Activated T-cell treated with anti-CD3 and anti-CD28 coated beads, Interleukin-2, amount 50 U/mL, for 24 hours (primary cell): ENCODE measurements at places on chromosomes 4 and X.

DNA sequence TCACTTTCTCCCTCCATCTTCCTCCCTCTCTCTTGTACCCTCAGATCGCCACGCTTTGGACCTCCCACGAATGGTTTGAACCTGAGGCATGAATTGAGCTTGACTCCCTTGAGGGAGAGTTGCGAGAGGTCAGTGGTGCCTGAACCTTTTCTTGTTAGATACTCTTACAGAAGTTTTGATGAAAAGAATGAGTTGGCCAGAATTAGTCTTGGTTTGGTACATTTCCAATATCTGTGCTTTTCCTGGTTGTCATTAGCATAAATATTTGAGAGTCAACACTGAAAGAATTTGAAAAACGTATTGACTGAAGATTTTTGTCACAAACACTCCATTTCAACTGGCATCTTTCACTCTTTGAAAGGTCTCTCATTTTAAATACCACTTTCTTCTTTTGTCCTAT is 510.6 kb upstream of the DIPK2B start:
- H3K27me3 ChIP-seq: peaks cover 53% of the 10 kb centered on the region
- no peaks in the 10 kb centered on the region for H3K36me3 ChIP-seq
- H3K4me3 ChIP-seq: peak overlapping the region; percentile 16
- no peak for DNase-seq

DNA sequence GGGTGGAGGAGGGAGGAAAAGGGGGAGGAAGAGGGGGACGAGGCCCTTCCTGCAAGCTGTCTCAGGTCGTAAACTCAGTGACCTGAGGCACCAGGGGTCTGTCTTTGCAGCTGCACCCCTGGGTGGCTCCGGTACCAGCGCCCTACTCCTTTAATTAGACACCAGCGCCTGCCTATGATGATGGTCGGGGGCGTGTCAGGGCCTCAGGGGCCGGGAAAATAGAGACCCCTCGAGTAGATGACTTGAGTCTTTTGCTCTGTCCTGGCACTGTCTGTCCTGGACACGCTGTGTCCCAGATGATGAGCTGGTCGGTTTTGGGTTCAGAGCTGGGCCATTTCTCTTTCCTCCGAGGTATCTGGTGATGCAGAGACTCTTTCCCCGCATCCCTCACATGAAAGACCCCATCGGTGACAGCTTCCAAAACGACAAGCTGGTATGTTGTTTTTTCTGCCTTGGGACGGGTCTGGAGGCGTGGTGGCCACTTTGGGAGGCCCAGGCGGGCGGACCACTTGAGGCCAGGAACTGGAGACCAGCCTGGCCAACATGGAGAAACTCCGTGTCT is 11.2 kb downstream of the SLC25A6 start:
- H3K27me3 ChIP-seq: no peaks in the 10 kb centered on the region
- peaks cover 3% of the 10 kb centered on the region for H3K4me1 ChIP-seq
- peaks cover 36% of the 10 kb centered on the region for H3K36me3 ChIP-seq
- peak overlapping the region; percentile 61 for H3K27ac ChIP-seq

- H3K4me3 ChIP-seq: no peak overlapping the region
- DNase-seq: no peak
- no peaks in the 10 kb centered on the region for H3K36me3 ChIP-seq
- H3K27ac ChIP-seq: no peak overlapping the region
- peaks cover 10% of the 10 kb centered on the region for H3K27me3 ChIP-seq
- H3K4me1 ChIP-seq: no peaks in the 10 kb centered on the region
Measured at GRCh38 chr4:182704077-182704476, 213.1 kb downstream of the DCTD start.

- H3K27ac ChIP-seq: peak overlapping the region; percentile 99
- peaks cover 31% of the 10 kb centered on the region for H3K36me3 ChIP-seq
- H3K27me3 ChIP-seq: no peaks in the 10 kb centered on the region
- no peak for DNase-seq
- peaks cover 49% of the 10 kb centered on the region for H3K4me1 ChIP-seq
Measured at GRCh38 chr4:105147016-105147552, 408 bp downstream of the TET2 start.
